ENCODE measurements at places on chromosomes 1 and 21.

DNA sequence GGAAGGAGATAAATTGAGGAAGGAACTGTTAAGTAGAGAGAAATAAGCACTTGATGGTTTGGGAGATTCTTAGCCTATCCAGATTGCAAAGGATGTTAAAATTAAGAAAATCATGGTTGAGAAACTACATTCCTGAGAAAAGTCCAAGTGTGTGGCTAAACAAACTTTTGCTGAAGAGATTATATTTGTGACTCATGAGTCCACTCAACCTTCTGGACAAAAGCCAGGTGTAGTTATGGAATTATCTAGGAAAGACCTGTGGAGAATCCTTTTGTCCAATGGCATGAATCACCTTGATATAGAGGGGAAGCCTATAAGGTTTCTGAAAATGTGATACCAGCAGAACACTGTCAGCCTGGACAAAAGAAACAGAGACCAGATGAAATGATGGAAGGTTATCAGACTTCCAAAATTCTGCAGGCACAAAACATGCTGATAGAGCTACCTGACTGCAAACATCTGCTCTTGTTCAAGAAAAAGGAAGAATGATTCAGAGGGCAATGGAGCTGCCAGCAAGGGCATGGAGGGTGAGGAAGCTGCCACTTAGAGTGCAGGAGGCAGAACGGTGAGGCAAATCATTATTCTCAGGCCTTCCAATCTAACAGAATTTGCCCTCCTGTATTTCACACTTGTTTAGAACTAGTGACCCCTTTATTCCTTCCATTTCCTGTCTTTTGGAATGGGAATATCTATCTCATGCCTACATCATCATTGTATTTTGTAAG lies 300.6 kb upstream of the PRMT6 start:
- no peak for DNase-seq

DNA sequence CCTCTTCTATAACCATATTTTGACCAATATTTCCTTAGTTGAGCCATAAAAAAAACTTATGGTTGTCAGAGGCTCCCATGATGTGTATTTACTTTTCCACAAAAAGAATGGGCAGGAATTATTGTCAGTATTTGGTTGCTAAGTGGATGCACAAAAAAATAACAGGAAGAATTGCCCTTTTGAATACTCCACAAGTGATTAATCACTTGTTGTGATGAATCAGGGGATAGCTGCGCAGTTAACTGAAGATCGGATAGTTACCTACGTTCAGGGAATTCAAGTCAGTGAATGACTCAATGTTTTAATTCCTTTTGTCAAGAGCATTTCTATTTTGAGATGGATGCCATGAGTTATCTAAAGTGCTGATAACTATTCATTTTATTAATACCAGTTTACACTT lies 785.2 kb upstream of the B3GALT2 start:
- DNase-seq, result peak; percentile 4

GRCh38 chr1:107538502-107538901 lies 397.7 kb downstream of the NTNG1 start:
- no peak for DNase-seq

DNA sequence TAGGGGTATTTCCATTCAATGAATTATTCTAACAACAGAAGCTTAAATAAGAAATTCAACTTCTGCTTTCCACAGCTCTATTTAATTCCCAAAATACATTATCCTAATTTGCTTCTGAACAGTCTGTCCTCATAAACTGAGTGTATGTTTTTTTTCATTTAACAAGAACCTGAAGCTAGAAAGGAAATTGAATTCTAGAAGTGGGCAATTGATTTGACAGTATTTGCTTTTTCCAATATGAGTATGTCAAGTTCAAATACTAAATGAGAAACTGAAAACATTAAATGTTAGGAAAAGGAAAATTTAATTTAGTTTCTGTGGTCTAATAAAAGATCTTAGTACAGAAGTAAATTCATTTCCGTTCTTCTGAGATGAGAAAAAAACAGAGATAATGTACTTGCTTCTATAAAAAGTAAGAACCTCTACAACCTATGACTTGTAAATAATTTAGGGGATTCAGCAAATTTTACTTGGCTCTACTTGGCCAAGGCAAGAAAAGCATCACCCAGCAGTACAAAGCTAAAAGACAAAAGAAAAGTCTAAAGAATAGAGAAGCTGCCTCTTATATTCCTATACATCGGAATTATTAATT lies 31.1 kb downstream of the RAB3GAP2 start:
- DNase-seq, result no peak

- DNase-seq, result no peak
Measured at GRCh38 chr1:17585266-17585987, 45.9 kb downstream of the ARHGEF10L start.

Measured in head of caudate nucleus (tissue), 42 donors.